Tibial nerve (tissue), 4 donors: ENCODE measurements at places on chromosomes 7 and 10.

DNA sequence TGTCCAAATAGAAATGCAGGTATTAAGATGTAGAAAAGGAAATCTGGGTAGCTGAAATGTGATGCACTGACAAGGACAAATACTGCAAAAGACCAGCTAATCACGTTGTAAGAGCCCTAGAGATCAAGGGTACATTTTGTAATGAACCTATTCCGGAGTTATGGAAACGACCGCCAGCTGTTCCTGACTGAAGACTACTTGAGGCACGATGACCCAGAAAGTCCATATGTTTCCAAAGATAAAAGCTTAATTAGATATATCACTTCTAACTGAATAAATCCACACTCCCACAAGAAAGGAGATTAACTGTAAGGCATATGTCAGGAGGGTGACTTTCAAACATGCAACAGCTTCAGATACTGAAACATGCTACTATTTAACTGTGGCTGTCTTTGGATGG, 253.5 kb downstream of the NSUN6 start:
- no peak for DNase-seq

DNA sequence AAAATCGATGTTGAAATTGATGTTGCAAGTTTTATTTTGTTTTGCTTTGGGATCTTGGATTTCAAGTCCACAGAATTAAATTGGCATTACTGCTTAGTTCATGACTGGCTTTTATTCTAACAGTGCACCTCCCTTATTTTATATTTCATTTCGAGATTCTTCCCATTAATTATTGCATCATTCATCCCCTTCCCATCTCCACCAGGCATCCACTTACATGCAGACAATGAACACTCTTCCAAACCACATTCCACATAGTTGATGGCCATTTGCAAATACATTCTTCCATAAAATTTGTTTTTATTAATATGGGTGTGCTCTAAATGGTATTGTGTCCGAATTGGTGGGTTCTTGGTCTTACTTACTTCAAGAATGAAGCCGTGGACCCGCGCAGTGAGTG, 15.6 kb upstream of the SCIN start:
- no peak for DNase-seq

DNA sequence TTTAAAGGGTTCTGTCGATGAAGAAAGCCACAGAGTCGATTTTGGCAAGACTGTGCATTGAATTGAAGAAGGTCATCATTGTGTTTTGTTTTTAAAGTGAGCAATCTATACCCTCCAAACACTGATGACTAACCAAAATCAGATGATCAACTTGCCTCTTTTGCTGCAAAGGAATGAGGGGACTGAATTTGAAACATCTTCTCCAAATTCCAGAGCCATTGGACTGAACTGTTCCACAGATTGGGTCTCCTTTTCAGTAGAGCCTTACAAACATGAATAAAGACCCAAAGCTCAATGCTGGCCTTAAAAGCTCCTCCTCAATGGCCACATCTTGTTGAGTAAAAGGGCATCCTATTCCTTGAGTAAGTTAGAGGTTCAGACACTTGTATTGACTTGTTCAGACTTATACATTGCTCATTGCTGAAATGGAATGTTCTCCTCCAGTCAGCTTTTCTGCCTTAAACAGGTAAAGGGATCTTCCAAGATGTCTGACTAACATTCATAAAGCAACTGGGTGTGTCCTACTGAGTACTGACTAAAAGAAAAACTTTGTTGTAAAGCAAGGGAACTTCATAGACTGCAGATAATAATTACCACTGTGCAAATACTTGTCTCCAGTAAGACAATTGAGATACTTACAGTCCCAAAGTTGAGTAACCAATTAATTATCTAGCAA, 630.6 kb downstream of the KCNMA1 start:
- no peak for DNase-seq

DNA sequence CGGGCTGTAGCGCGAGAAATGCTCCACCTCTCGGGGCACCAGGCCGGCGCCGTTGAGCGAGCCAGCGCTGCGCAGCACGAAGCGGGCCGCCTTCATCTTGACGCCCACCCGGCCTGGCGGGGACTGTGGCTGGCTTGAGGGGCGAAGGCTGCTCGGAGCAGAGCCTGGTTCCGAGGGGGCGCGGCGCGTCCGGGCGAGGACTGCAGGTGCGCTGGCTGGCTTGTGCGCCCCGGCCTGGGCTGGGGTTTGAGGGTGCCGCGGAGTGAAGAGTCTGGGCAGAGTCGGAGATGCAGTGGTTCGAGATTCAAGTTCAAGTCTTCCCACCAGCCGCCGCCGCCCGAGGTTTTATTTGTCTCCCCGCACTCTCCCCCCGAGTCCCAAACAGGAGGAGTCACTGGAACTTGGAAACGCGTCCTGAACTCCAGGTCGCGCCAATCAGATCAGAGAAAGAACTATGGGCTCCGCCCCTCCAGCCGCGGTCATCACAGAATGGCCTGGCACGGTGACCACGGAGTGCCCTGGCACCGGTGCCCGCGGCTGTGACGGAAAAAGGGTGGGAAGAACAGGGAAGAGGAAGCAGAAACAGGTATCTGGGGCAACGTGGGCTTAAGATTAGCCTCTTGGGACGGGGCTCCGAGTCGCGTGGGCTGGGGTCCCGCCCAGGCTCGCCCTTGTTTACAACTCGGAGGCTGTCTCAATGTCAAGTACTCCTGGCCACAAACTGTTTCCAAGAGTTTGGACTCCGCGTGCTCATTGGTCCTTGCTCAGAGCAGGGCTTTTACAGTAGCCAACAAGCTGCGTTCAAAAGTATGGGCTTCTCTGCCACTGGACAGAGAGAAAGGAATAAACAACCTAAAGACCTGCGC, at the start of gene PDK4:
Gene PDK4 (minus strand): TSS at position 319 of the 866 bp plus-strand sequence. CDS start 223 bp downstream, at position 96.
- DNase-seq = peak; percentile 98

DNA sequence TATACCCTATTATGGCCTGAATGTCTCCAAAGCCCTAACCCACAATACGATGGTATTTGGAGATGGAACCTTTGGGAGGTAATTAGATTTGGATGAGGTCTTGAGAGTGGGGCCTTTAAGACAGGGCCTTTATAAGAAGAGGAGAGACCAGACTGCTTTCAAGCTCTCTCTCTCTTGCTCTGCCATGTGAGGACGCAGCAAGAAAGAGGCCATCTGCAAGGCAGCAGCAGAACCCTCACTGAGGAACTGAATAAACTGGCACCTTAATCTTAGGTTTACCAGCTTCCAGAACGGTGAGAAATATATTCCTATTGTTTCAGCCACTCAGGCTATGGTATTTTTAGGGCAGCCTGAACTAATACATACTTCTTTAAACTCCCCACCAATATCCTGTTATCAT, 2.0 kb upstream of the GNAI1 start:
- no peak for DNase-seq

GRCh38 chr7:129163875-129164544, 19.5 kb downstream of the TSPAN33 start:
- DNase-seq = no peak

- no peak for DNase-seq
Measured at GRCh38 chr7:13017881-13018280, 330.4 kb downstream of the ARL4A start.

DNA sequence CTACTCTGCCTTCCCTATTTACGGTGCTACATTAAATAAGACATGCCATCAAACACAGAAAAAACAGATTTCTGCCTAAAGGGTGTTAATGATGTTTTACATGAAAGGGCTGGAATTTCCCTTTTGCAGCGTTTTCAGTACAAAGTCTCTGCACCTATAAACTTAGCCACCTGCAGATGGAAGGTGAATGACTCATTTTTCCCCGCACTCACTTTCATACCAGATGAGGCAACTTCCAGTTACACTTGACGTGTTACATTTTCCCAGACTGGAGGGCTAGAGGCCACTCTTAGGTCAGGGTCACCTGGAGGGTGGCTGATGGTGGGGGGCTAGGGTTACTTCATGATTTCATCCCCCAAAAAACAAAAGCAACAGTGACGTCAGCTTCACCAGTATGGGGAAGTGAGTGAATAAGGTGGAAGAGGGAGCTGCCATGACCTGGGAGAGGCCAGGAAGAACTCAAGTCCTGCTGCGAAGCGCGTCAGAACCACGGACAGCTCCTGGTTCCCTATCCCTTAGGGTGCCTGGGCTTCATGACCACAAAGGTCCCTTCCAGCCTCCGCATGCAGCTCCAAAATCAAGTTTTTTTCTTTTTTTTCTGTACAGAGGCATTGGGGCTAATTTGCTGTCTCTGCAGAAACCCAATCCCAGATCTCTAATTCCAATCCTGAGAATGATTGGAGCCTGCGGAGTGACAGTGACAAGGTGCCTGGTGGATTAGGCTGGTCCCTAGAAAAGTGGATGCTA, 94.0 kb downstream of the ADARB2 start:
- no peak for DNase-seq

DNA sequence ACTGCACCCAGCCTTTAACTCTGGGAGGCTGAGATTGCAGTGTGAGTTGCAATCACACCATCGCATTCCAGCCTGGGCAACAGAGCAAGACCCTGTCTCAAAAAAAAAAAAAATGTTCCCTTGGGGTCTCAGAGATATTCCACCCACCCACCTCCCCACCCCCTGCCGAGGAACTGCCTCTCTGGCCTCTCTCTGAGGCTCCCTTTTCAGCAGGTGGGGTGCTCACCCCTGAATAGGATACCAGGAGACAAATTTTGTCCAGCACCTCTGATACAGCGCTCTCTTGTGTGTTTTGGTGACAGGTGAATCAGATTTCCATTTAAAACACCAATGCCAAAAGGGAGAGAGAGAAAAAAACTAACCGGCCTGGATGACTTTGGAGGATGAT, 92.6 kb upstream of the KIF5B start:
- DNase-seq = no peak

DNA sequence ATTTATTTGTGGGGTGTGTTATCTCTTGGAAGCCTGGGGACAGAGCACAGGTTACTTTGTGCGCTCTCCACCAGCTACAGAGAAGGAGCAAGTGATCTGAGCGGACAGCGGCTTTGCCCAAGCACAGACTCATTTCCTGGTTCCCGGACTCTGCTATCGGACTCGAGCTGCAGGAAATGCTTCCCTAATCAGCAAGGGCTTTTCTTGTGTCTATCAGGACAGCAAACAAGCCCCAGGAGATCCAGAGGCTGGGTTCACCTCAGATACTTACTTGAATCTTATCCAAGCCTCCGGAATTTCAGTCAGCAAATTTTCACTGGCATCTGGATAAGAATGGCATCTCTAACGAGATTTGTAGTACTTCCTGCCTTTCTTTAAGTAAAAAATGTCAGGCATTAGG, 27.8 kb downstream of the MRC1 start:
- DNase-seq = no peak

DNA sequence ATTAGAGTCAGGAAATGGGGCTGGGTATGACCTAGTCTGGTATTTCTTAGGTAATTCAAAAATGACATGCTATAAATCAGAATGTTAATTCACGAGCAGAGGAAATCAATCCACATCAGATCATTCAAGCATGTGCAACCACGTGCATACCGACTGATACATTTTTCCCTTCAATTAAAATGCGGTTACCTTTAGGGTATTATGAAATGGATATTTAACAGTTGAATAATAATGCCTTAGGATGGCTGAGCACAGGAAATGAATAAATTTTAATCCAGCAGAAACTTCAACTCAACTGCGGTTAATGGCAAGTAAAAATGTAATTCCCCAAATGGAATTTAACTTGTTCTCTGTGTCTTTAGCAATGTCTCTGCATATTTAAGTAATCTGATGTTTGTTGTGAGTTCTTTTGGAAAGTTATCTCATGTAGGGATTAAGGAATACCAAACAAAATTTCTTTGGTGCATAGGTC, 9.2 kb downstream of the CPA2 start:
- no peak for DNase-seq

DNA sequence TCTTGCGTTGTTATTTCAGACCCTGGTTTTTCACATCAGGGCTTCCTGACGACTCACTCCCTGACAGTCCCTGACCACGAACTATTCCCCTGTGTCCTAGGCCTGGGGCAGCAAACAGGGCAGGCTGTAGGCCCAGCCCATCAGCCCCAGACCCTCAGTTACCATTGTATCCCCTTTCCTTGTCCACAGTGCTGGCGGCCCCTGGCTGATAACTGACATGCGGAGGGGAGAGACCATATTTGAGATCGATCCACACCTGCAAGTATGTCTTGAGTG, 50.5 kb upstream of the TRIM8 start:
- no peak for DNase-seq

- DNase-seq = no peak
Measured at GRCh38 chr10:81303656-81304055, 571.3 kb upstream of the NRG3 start.
